Femur (tissue), 1 donor: ENCODE measurements at places on chromosomes 2 and 18.

- no peak for DNase-seq
These were observed 185.7 kb downstream of the MTCL1 start for GRCh38 chr18:8890957-8891464.

- DNase-seq: no peak
These were observed 370 bp upstream of the ZNF804A start for GRCh38 chr2:184598002-184598315.

DNA sequence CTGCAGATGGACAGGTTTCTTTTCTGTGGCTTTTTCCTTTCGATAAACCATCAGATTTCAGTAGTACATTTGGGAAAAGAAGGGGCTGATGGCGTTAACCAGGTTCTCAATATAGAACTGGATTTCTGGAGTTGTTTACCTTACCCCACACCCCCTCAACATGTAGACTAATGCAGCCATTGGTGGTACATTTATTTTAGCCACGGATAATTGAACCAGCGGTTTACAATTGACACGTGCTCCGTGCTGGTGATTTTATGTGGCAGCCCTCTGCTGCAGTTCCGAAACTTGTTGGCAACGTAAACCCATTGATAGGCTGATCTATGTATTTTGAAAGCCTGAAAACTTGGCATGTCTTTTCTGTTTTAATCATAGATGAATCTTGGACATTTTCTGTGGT lies 5.4 kb downstream of the SOX11 start:
- no peak for DNase-seq

- DNase-seq: no peak
These were observed 41.0 kb downstream of the DIPK1C start for GRCh38 chr18:74416124-74416523.
